Astrocyte (in vitro differentiated cells and primary cell): ENCODE measurements at places on chromosomes 5 and 9.

DNA sequence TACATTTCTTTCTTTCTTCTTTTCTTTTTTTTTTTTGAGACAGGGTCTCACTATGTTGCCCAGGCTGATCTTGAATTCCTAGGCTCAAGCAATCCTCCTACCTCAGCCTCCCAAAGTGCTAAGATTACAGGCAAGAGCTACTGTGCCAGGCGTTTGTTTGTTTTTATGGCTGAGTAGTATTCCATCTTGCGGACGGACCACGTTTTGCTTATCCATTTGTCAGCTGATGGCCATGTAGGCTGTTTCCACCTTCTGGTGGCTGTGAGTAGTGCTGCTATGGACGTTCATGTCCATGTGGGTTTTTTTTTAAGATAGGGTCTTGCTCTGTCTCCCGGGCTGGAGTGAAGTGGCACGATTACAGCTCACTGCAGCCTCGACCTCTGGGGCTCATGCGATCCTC is 2.5 kb downstream of the DOK3 start:
- DNase-seq: no peak

- DNase-seq: peak; percentile 38
Observed at GRCh38 chr5:66807743-66808142, 211.6 kb downstream of the MAST4 start.

GRCh38 chr9:16386007-16386826 is 484.3 kb downstream of the BNC2 start:
- peak; percentile 38 for DNase-seq

DNA sequence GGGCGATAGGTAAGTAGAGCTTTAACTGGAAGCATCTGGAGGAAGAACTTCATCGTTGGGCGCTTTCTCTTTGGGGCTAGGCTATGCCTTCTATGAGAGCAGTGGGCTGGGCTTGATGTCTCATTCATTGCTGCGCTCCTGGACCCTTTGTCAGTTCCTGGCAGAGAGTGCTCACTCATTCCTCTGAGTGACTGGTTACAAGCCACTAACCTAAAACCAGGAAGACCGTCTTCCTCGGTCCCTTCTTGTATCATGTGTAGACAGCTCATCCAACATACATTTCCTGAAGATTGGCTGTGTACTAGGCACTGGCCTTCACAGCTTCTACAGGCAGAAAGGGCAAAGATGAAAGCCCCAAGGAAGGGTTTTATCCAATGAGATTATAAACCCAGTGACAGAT is 6.4 kb downstream of the SWI5 start:
- DNase-seq: peak; percentile 69

DNA sequence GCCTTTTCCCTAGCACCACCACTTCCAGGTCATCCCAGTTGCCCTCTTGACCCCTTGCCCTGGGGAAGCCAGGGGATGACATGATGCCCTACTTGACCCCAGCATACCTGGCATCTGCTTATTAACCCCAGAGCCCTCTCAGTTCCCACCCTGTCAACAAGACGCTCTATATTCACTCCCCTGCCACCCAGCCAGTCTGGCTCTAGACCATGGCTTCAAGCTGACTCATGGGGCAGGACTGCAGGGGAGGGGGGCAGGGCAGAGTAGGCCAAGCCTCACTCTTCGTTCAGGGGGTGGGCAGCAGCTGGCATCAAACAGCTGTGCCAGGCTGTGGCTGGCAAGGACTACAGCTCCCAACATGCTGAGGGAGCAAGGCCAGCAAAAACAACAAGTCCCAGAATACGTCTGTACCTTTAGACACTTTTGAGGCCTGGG is 5.3 kb downstream of the ATOSB start:
- peak; percentile 36 for DNase-seq

- DNase-seq: no peak
Observed at GRCh38 chr9:12166518-12166917, 526.7 kb upstream of the TYRP1 start.
